ENCODE measurements at places on chromosomes 16 and 17. TPM values are rescaled to one million over a fixed set of nuclear protein-coding genes. Genes with fewer than 3 reads are reported as not detected.

Gene SLC47A1
- 2.0 TPM for total RNA-seq

Gene ZNF764
- 11.4 TPM for total RNA-seq

Gene DOC2B
- 1.9 TPM for total RNA-seq

Gene HSD17B1
- 1.3 TPM for total RNA-seq

Gene ARHGDIA
- 247 TPM for total RNA-seq

Gene DYNLRB2
- not detected for total RNA-seq

Gene G6PC1
- total RNA-seq = not detected

Gene RUNDC3A
- total RNA-seq = 3.8 TPM

Gene CDC42EP4
- 28.2 TPM for total RNA-seq

Gene MT1A
- not detected for total RNA-seq

Gene PIK3R5
- total RNA-seq = 1.4 TPM

Gene PRAC2
- total RNA-seq = not detected

Gene RHBDF1
- total RNA-seq = 34.6 TPM

Gene PLCD3
- 41.6 TPM for total RNA-seq

Gene FBXL16
- total RNA-seq = 9.6 TPM

Gene TM4SF5
- not detected for total RNA-seq

Gene TAC4
- total RNA-seq = not detected

Gene PLEKHM1
- total RNA-seq = 16.5 TPM

Gene CFAP119
- total RNA-seq = 5.4 TPM

Gene OR3A3
- not detected for total RNA-seq

Gene PRSS36
- total RNA-seq = 0.72 TPM

Gene SNF8
- total RNA-seq = 139 TPM

Gene ZNF821
- 11.6 TPM for total RNA-seq

Gene C17orf100
- total RNA-seq = 0.70 TPM

Gene CDRT15
- total RNA-seq = not detected

Gene KSR1
- 44.9 TPM for total RNA-seq

Gene CCL7
- not detected for total RNA-seq

Gene PDIA2
- total RNA-seq = 1.4 TPM

Gene CLEC18A
- 1.6 TPM for total RNA-seq

Gene FXR2
- total RNA-seq = 36.1 TPM

Gene DPEP2NB
- total RNA-seq = not detected

Gene TBC1D3G
- not detected for total RNA-seq

Gene CIITA
- total RNA-seq = not detected

Gene AMDHD2
- total RNA-seq = 61.5 TPM

Gene REXO5
- total RNA-seq = 6.7 TPM

Gene PDE6G
- total RNA-seq = 5.7 TPM

Gene KRT33A
- total RNA-seq = not detected

Gene TSPAN10
- 1.2 TPM for total RNA-seq

Gene PRSS22
- 2.4 TPM for total RNA-seq

Gene SNAI3
- 3.2 TPM for total RNA-seq

Gene SHISA6
- total RNA-seq = 2.9 TPM

Gene ZNF778
- 17.5 TPM for total RNA-seq

Gene PMP22
- 1.5 TPM for total RNA-seq

Gene KCNH6
- total RNA-seq = 2.3 TPM

Gene PHLPP2
- total RNA-seq = 23.2 TPM

Gene HEATR9
- not detected for total RNA-seq

Gene TMED6
- total RNA-seq = 0.31 TPM

Gene SOX15
- total RNA-seq = 7.7 TPM

Gene HOXB13
- total RNA-seq = not detected

Gene CDH15
- 0.18 TPM for total RNA-seq

Gene SLC52A1
- 0.17 TPM for total RNA-seq

Gene MFAP4
- 1.5 TPM for total RNA-seq

Gene COIL
- total RNA-seq = 22.2 TPM

Data from H9 (cell line).